Subcutaneous adipose tissue (tissue), 4 donors: ENCODE measurements at places on chromosomes 12 and 14. TPM values are rescaled to one million over a fixed set of nuclear protein-coding genes. Genes with fewer than 3 reads are reported as not detected.

The POU6F1 gene
- total RNA-seq, result 13.0 TPM

The NAV3 gene
- 9.3 TPM for total RNA-seq

The PTPRB gene
- 20.2 TPM for total RNA-seq

The OR6C1 gene
- total RNA-seq, result not detected

The HELB gene
- 6.8 TPM for total RNA-seq

The CCDC88C gene
- total RNA-seq, result 8.2 TPM

The PKP2 gene
- 21.7 TPM for total RNA-seq

The SLC16A7 gene
- 39.1 TPM for total RNA-seq

The CCDC197 gene
- total RNA-seq, result not detected

The FAIM2 gene
- total RNA-seq, result 1.2 TPM

The NFATC4 gene
- 29.9 TPM for total RNA-seq

The RHEBL1 gene
- 0.57 TPM for total RNA-seq

The FGF23 gene
- total RNA-seq, result not detected

The OR10A7 gene
- not detected for total RNA-seq

The EML5 gene
- 0.19 TPM for total RNA-seq

The RD3L gene
- total RNA-seq, result not detected

The JPH4 gene
- 2.0 TPM for total RNA-seq

The KLRC3 gene
- not detected for total RNA-seq

The SPX gene
- 3.6 TPM for total RNA-seq

The TUBA1B gene
- total RNA-seq, result 719 TPM

The PLEKHG7 gene
- total RNA-seq, result not detected

The WSCD2 gene
- total RNA-seq, result 0.49 TPM

The KRT77 gene
- not detected for total RNA-seq

The RNASE4 gene
- 355 TPM for total RNA-seq

The KCNK13 gene
- total RNA-seq, result 7.0 TPM

The CLEC9A gene
- total RNA-seq, result not detected

The LGR5 gene
- total RNA-seq, result 0.33 TPM
